ENCODE measurements at places on chromosomes 4 and X. TPM values are rescaled to one million over a fixed set of nuclear protein-coding genes. Genes with fewer than 3 reads are reported as not detected.

The TEX13B gene
- total RNA-seq, result not detected

The PASD1 gene
- not detected for total RNA-seq

The SYTL4 gene
- total RNA-seq, result 3.0 TPM

The HCFC1 gene
- 25.8 TPM for total RNA-seq

The LGI2 gene
- total RNA-seq, result 0.06 TPM

The SULT1E1 gene
- not detected for total RNA-seq

The CENPVL1 gene
- total RNA-seq, result not detected

The SPANXN4 gene
- total RNA-seq, result not detected

The FHDC1 gene
- 0.79 TPM for total RNA-seq

The FDCSP gene
- not detected for total RNA-seq

The COL25A1 gene
- total RNA-seq, result not detected

The COX7B2 gene
- total RNA-seq, result not detected

The PNMA3 gene
- 0.27 TPM for total RNA-seq

The WDR17 gene
- 2.2 TPM for total RNA-seq

The TCP11X2 gene
- not detected for total RNA-seq

The GPAT3 gene
- 34.3 TPM for total RNA-seq

The GAGE12H gene
- not detected for total RNA-seq

The GPR119 gene
- not detected for total RNA-seq

The SMARCAD1 gene
- 6.5 TPM for total RNA-seq

The SLC25A43 gene
- 26.6 TPM for total RNA-seq

The BTC gene
- total RNA-seq, result 1.3 TPM

The IGSF1 gene
- total RNA-seq, result 0.47 TPM

The ERAS gene
- total RNA-seq, result 0.19 TPM

The DCK gene
- total RNA-seq, result 17.1 TPM

The STK26 gene
- total RNA-seq, result 15.1 TPM
